ENCODE measurements at places on chromosomes 1 and 21.

- no peak for DNase-seq
Measured at GRCh38 chr1:100799954-100800612, 80.5 kb downstream of the VCAM1 start.

- DNase-seq = no peak
Measured at GRCh38 chr1:40133839-40134238, 27.3 kb upstream of the RLF start.

DNA sequence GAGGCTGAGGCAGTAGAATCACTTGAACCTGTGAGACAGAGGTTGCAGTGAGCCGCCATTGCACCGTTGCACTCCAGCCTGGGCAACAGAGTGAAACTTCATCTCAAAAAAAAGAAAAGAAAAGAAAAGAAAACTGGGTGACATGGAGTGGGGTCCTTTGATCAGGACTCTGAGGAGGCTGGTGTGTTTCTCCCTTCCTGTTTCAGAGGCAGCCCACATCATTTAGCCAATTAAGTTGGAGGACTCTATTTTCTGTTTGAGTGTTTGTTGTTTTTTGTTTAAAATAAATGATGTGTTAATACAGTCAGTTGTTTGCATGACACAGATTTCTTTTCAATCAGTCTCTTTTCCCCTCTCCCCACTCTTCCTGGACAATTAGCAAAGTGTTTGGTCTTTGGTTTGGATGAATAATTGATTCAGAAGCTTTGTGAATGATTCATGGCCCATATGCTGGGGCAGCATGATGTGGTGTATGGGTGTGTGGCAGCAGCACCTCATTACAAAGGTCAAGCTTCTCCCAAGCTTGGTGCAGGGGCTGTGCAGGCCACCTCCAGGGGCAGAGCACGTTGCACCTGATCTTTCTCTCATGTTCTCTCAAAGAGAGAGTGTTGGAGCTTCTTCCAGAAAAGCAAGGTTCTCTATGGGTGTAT lies 48.8 kb downstream of the CACNA1E start:
- no peak for DNase-seq

- DNase-seq = no peak
Measured at GRCh38 chr1:216261631-216262030, 161.6 kb downstream of the USH2A start.

- DNase-seq = no peak
Measured at GRCh38 chr1:88001460-88001859, 672.8 kb downstream of the LMO4 start.

Data from CD4-positive, alpha-beta T cell treated with Interleukin-12 subunit alpha and Interleukin-12 subunit beta, for 1 hour (primary cell).